ENCODE measurements at places on chromosomes 7 and 10. TPM values are rescaled to one million over a fixed set of nuclear protein-coding genes. Genes with fewer than 3 reads are reported as not detected.

DNAH11 gene
- total RNA-seq: 0.24 TPM

- no peak for DNase-seq
These were observed 114.1 kb upstream of the WNT16 start for GRCh38 chr7:121214657-121215056.

- DNase-seq: no peak
These were observed 1305.4 kb upstream of the SORCS1 start for GRCh38 chr10:108469940-108470339.

GRCh38 chr7:130883928-130884327 is 149.9 kb upstream of the KLF14 start:
- no peak for DNase-seq
